ENCODE measurements at places on chromosomes 6 and 20.

GRCh38 chr6:34011264-34011663 lies 134.6 kb downstream of the GRM4 start:
- no peak for DNase-seq

- no peak for DNase-seq
These were observed 137.7 kb downstream of the LRRC1 start for GRCh38 chr6:53932516-53932915.

- no peak for DNase-seq
These were observed 116.5 kb upstream of the EDN1 start for GRCh38 chr6:12173661-12174060.

DNA sequence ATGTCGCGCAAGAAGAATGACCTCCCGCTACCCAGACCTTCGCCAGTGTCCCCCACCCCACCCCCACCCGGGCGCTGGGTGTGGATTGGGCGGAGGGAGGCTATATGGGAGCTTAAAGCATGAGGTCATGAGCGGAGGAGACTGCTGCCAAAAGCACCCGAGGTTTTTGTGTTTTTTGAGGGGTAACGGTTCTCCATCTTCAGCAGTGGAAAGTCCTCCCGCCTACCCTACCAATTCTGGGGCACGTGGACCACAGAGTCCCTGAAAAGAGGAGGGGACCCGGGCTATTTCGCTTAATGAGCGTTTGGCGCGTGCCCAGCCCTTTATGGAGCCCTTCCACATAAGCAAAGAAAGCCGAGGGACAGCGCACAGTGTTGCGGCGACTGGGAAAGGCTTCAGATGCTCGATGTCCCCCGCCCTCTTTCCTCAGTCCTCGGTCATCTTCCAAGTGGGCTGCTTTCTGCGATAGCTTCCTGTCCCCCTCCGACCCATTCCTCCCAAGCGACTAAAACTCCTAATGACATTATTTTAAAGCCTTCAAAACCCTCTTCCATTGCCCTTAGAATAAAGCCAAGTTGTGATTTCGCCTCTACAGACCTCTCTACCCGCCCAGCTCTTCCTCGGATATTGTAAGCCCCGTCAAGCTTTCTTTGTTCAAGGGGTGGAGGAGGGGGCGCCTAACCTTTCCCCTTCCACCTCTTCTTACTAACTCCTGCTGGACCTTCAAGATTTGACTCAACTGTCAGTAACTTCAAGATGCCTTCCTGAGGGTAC lies 2.1 kb upstream of the TRERF1 start:
- no peak for DNase-seq

- DNase-seq: no peak
These were observed 125.4 kb downstream of the CD24 start for GRCh38 chr6:106849120-106849519.

DNA sequence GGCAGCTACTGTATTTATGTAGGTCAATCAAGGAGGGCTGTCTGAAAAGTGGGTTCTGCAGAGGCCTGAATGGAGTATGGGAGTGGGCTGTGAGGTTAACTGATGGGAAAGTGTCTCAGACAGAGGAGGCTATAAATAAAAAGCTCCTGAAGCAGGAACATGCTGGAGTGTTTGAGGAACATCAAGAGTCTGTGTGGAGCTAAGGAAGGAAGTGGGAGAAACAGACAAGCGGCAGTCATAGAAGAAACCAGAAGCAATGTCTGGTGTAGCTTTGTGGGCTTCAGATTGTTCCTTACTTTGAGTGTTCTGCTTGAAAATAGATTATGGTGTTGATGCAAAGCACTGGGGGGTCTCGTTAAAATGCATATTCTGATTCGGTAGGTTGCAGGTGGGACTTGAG lies 101.5 kb upstream of the OGFRL1 start:
- DNase-seq: no peak

- no peak for DNase-seq
These were observed 54.6 kb downstream of the LYRM4 start for GRCh38 chr6:5205877-5206850.

DNA sequence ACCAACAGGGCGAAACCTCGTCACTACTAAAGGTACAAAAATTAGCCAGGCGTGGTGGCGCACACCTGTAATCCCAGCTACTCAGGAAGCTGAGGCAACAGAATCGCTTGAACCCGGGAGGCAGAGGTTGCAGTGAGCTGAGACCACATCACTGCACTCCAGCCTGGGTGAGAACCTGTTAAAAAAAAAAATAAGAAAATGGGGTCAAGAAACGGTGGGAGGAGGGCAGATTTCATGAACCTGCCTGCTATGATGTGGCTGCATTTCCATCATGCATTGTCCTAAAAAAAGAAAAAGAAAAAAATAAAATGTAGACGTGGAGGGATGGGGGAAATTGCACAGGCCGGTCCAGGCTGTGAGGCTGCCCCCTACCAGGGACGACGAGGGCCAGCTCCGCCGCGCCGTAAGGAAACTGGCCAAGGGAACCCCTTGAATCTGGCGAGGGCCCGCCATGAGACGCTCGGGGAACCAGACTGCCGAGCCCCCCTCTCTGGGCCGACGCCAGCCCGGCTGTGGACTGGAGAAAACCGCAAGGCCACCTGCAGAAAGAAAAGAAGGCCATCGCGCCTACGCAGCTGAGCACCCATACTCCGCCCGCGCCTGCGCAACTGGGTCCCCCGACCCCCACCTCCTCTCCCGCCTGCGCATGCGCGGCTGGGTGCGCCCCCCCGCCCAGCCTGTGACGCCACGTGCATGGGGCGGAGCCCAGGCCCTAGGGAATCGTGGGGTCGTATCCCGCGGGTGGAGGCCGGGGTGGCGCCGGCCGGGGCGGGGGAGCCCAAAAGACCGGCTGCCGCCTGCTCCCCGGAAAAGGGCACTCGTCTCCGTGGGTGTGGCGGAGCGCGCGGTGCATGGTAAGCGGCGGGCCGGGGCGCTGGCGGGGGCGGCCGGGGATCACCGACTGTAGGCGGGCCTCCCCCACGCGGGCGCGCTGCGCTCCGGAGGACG lies at the start of gene ENTPD6:
TSS of gene ENTPD6 (plus strand) at position 699 of the 948 bp plus-strand sequence. CDS start 10,825 bp downstream, outside the sequence.
- peak; percentile 92 for DNase-seq
